ENCODE measurements at places on chromosomes 2 and 18.

DNA sequence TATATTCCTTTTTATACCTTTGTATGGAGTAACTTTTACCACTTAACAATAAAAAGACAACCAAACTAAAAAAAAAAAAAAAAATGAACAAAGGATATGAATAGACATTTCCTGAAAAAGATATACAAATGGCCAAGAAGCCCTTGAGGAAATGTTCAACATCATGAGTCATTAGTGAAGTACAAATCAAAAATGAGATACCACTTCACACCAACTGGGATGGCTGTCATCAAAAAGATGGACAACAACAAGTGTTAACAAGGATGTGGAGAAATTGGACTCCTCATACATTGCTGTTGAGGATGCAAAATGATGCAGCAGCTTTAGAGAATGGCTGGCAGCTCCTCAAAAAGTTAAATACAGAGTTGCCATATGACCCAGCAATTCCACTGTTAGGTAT lies 22.6 kb upstream of the SCYGR2 start:
- H3K27ac ChIP-seq, result no peak overlapping the region
- no peaks in the 10 kb centered on the region for H3K27me3 ChIP-seq
- no peak overlapping the region for H3K4me3 ChIP-seq
- H3K36me3 ChIP-seq, result no peaks in the 10 kb centered on the region
- H3K4me1 ChIP-seq, result no peaks in the 10 kb centered on the region
- no peak for DNase-seq

DNA sequence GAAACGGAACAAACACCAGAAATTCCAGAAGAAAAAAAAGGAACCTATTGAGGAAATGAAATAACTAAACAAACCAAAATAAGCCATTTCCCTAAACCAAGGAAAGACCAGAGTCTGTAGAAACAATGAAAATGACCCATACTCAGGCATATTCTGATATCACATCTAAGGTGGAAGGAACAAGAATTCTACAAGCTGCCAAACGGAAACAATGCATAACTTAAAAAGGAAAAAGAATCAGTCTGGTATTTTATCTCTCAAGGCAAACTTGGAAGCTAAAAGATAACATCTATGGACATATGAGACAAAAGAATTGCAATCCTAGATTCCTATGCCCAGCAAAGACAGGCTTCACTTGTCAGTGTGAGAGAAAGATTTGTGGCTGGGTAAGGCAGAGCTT lies 326.2 kb downstream of the PDE11A start:
- H3K4me3 ChIP-seq, result no peak overlapping the region
- 0 out of 2 replicates have a peak, but pooled peaks cover 2% of the 10 kb centered on the region for H3K27me3 ChIP-seq
- no peaks in the 10 kb centered on the region for H3K36me3 ChIP-seq

DNA sequence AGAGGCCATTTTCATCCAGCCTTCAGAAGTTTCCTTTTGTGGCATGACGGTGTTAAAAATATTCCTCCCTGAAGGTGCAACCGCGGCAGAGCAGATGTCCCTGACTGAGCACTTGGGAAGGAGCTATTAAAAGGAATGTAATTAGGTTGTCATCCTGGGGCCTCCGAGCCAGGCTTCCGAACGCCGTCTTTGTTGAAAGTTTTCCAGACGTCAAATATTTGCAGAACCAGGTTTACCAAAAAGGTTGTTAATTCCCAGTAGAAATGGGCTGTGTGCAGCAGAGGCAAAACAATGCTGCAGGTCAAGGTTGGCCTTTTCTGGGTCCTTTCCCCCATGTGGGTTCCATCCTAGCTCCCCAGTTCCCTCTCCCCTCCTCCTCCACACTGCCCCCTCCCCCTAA lies 110.0 kb upstream of the STPG4 start:
- H3K4me3 ChIP-seq, result no peak overlapping the region
- no peak overlapping the region for H3K27ac ChIP-seq
- no peaks in the 10 kb centered on the region for H3K36me3 ChIP-seq
- DNase-seq, result no peak

GRCh38 chr2:223182356-223182755 lies 130.4 kb downstream of the KCNE4 start:
- no peak overlapping the region for H3K4me3 ChIP-seq
- no peak overlapping the region for H3K27ac ChIP-seq
- no peaks in the 10 kb centered on the region for H3K4me1 ChIP-seq
- DNase-seq, result no peak
- no peaks in the 10 kb centered on the region for H3K36me3 ChIP-seq

- H3K27ac ChIP-seq, result no peak overlapping the region
- DNase-seq, result no peak
- H3K4me3 ChIP-seq, result no peak overlapping the region
- no peaks in the 10 kb centered on the region for H3K36me3 ChIP-seq
Measured at GRCh38 chr2:120747706-120748105, 12.0 kb downstream of the GLI2 start.

- H3K36me3 ChIP-seq, result no peaks in the 10 kb centered on the region
- no peaks in the 10 kb centered on the region for H3K27me3 ChIP-seq
- no peak overlapping the region for H3K27ac ChIP-seq
- no peak overlapping the region for H3K4me3 ChIP-seq
- no peaks in the 10 kb centered on the region for H3K4me1 ChIP-seq
Measured at GRCh38 chr18:60022671-60023276, 123.0 kb downstream of the PMAIP1 start.

- no peaks in the 10 kb centered on the region for H3K27me3 ChIP-seq
- no peaks in the 10 kb centered on the region for H3K4me1 ChIP-seq
- H3K4me3 ChIP-seq, result no peak overlapping the region
- H3K27ac ChIP-seq, result no peak overlapping the region
- DNase-seq, result no peak
- H3K36me3 ChIP-seq, result peaks cover 4% of the 10 kb centered on the region
Measured at GRCh38 chr2:238170386-238171071, 11.8 kb downstream of the ERFE start.

- H3K36me3 ChIP-seq, result no peaks in the 10 kb centered on the region
- no peak for DNase-seq
- no peak overlapping the region for H3K4me3 ChIP-seq
- H3K27ac ChIP-seq, result no peak overlapping the region
Measured at GRCh38 chr2:190786404-190787166, 94.0 kb upstream of the GLS start.

DNA sequence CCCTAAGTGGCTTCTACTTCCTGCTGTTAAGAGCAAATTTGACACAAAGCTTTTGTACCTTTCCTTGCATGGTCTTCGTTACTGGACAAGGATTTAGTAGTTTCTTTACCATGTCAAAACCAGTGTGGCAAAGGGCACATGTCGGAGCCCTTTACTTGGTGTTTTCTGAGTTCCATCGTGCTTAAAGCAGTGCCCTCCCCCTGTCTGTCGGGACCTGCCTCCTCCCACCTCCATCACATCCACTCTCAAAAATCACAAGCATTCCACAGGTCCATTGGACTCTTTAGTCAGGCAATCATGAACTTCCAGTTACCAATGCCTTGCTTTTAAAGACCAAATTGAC lies 763 bp downstream of the CCDC141 start:
- no peak overlapping the region for H3K4me3 ChIP-seq
- H3K27ac ChIP-seq, result no peak overlapping the region
- 0 out of 2 replicates have a peak, but pooled peaks cover 10% of the 10 kb centered on the region for H3K36me3 ChIP-seq
- peaks cover 14% of the 10 kb centered on the region for H3K4me1 ChIP-seq
- DNase-seq, result no peak

GRCh38 chr2:37829202-37829601 lies 95.9 kb upstream of the RMDN2 start:
- no peak for DNase-seq
- H3K36me3 ChIP-seq, result no peaks in the 10 kb centered on the region
- no peak overlapping the region for H3K4me3 ChIP-seq
- H3K27ac ChIP-seq, result no peak overlapping the region

- H3K4me1 ChIP-seq, result no peaks in the 10 kb centered on the region
- no peak overlapping the region for H3K4me3 ChIP-seq
- no peak overlapping the region for H3K27ac ChIP-seq
- no peak for DNase-seq
- H3K36me3 ChIP-seq, result no peaks in the 10 kb centered on the region
- H3K27me3 ChIP-seq, result no peaks in the 10 kb centered on the region
Measured at GRCh38 chr2:145845923-145846322, 1326.0 kb upstream of the ZEB2 start.

DNA sequence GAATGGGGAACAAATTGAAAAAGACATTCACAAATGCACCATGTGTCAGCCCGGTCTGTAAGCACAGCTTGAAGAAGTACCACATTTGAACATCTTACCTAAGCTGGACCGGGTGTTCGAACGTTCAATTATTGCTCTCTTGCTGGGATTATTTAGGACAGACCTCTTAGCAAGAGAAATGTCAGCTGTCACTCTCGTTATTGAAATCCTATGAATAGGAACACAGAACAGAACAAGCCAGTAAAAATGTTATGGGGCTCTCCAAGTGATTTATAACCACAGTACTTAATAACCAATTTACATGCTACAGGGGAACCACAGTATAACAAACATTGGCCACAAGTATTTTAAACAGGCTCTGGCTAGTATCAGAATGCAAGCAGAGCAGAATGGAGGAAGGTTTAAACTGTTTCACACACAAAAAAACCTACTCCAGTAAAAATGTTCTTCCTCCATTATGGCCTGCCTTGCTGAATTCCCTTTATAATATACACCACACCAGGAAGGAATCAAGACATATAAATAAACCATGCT lies 32.5 kb upstream of the ARL5A start:
- H3K4me1 ChIP-seq, result no peaks in the 10 kb centered on the region
- no peaks in the 10 kb centered on the region for H3K36me3 ChIP-seq
- H3K27ac ChIP-seq, result no peak overlapping the region
- H3K4me3 ChIP-seq, result no peak overlapping the region
- DNase-seq, result no peak
